ENCODE measurements at places on chromosomes 16 and 17.

GRCh38 chr17:12554251-12554650 lies 111.4 kb upstream of the MYOCD start:
- no peak for DNase-seq

DNA sequence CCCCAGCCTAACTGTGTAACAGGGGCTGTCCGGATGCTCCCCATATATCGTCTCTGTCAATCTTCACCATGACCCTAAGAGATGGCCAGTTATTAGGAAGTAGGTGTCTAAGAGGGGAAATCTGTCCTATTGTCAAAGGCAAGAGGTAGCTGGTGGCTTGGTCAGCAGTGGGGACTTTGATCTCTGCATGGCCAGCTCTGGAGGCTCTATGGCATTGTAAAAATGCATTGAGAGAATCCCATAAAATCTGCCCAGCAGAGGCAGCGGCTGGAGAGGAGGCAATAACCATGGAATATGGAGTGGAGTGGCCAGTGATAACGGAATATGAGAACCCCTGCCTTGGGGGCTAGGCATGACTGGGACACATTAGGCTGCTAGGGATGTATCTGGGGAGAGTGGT lies 88.8 kb downstream of the MRM1 start:
- DNase-seq = no peak

DNA sequence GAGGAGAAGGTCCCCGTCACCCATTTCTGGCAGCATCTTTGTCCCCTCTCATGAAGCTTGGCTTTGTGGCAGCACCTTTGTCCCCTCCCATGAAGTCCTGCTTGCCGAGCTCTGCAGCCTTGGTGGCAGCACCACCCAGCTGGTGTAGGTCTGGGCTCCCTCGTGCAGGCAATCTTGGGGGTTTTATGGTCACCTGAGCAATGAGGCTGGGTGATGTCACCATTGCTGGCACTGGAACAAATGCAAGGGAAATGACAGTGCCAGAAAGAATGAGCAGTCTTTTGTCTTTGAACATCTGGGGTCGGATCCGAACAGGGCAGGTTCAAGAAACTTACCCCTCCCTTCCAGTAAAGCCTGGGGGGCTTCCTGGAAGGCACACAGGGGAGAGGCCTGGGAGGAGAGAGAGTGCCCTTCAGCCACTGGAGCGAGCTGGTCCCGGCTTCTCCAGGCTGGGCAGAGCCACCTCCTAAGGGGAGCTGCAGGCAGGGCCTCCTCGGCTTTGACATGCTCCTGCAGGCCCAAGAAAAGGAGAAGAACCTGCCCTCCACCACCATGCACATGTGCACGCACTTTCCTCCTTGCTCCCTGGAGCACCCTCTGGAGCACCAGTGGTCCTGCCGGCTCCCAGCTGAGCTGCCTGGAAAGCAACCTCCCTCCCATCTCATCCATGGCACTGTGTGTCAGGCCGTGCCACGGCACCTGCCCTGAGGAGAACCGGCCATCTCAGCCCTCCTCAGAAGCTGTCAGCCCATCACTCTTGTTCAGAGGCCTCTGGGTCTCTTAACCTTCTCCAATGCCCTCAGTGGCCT lies 16.0 kb downstream of the BTBD17 start:
- no peak for DNase-seq

GRCh38 chr16:12391956-12392355 lies 411.7 kb downstream of the CPPED1 start:
- DNase-seq = no peak

- peak; percentile 19 for DNase-seq
Measured at GRCh38 chr16:79508294-79508693, 92.2 kb downstream of the MAF start.
